ENCODE measurements at places on chromosomes 2 and 18.

GRCh38 chr2:79950526-79950925, 354.0 kb downstream of the LRRTM1 start:
- DNase-seq = no peak

DNA sequence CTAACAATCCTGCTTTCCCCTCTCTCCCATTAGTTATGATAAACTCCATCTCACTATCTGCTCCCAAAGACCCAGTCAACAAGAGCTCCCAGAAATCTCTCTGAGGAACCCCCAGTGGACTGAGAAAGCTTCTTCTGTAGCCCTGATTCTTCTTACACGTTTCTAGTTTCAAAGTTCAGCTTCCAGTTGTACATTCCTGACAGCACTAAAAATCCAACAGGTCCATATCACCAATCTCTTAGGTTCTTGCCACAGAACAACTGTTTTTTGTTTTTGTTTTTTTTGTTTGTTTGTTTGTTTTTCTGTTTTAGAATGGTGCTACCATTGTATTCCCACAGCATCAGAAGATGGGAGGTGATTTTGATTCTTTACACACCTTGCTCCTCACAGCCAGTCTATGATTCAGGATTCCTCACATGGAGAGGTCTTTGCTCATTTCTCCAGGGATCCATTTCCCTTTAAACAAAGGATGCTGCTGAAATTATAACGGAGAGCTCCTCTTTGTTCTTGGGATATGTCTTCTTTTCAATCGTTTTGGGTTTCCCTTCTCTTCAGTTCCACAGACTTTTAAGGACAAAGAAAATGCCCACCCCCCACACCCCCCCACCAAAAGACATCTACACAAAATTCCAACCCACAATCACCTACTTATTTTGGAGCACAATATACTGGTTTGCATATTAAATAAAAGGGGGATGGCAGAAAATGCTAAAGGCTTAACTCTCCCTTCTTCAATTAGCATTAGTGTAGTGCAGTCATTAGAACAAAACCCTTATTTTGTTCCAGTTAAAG, 56.0 kb upstream of the COBLL1 start:
- DNase-seq = no peak

- no peak for DNase-seq
Observed at GRCh38 chr2:45140675-45141074, 131.4 kb upstream of the SIX2 start.

DNA sequence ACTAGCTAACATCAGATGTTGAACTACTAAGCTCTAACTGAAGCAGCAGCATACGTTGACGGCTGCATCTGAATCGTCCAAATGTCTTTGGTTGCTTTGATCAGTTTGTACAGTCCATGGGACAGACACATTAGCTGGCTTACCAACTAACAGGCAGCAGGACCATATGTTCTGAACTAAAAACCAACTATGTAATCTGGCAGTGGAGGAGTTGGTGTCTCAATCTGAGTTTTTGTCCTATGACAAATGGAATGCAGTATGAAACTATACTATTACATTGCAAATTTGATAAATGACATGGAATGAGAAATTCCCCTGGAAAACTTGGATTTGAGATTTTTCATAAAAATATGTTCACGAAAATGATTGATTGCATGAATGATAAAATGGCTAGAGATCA, 79.5 kb downstream of the EPHA4 start:
- no peak for DNase-seq

DNA sequence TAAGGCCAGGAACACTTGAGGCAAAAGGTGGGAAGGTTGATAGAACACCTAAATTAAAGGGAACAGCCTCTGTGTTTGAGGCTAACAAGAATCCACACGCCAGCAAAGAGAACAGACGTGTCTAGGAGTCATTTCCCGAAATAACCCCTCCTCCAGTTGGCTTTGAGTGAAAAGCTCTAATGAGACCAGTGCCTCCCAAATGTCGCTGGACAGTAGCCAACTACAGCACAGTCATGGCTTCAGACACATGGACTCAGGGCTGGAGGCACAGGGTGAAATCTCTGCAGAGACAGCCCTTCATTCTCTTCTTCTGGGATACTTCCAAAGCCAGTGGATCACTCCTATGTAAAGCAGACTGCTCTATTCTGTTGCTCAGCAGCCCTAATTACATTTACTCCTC, 49.6 kb downstream of the SOWAHC start:
- no peak for DNase-seq

DNA sequence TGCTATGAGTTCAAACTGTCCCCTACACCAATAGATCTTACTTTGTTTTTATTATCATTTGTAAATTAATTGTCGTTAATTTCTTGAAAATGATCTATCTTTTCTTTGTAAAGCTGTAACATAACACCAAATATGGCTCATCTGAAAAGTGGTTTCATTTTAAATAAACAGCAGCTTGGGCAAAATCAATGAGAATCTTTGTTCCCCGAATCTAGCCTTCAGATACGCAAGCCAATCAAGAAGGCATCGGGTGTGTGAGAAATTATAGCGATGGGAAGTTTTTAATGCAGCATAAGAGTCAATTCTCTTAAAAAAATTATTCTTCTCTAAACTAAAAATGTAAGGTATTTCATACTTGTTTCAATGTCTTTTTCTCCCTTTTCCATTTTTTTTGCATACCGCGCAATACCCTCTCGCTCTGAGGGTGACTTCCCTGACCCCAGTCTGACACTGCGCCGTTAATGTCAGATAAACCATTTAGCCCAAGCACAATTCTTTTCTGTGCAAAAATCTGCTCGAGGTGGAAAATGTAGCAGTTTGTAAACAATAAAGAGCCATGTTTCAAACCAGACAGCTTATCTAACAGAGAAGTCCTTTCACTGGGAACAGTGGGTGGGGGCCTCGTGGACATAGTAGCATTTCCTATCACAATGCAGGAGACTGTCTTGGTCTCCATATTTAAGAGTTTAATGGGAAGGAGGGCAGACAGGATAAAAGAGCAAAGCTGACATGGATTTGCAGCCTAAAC, 129.4 kb downstream of the TCF4 start:
- no peak for DNase-seq
